ENCODE measurements at places on chromosomes 7 and 10.
A peak's percentile ranks its signal among the peaks of the same experiment; 100 is the strongest.

- DNase-seq: peak; percentile 2
Observed at GRCh38 chr7:89334797-89335196, 539.3 kb upstream of the TEX47 start.

- DNase-seq: no peak
Observed at GRCh38 chr7:15007507-15007906, 105.0 kb upstream of the DGKB start.

DNA sequence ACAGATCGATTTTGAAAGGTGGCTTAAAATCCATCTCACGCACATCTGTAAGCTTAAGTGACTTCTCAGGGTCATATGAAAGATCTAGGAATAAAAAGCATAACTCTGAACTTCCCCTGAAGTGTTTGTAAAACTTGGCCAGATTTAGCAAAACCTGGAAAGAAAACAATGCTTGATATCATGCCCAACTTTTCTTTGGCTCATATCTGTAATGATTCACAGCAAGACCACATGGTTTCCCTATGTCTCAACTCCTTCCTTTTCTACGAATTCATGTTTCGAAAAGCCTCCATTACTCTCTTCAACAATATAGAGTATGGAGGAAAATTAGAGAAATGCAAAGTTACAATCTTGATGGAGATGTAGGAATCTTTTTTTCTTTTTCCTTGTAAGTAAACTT lies 20.1 kb upstream of the CABCOCO1 start:
- no peak for DNase-seq

- no peak for DNase-seq
Observed at GRCh38 chr7:24427048-24427447, 143.1 kb downstream of the NPY start.

- DNase-seq: peak; percentile 43
Observed at GRCh38 chr10:14659626-14660196, 115.0 kb downstream of the FAM107B start.
